ENCODE measurements at places on chromosomes 12 and 14.

DNA sequence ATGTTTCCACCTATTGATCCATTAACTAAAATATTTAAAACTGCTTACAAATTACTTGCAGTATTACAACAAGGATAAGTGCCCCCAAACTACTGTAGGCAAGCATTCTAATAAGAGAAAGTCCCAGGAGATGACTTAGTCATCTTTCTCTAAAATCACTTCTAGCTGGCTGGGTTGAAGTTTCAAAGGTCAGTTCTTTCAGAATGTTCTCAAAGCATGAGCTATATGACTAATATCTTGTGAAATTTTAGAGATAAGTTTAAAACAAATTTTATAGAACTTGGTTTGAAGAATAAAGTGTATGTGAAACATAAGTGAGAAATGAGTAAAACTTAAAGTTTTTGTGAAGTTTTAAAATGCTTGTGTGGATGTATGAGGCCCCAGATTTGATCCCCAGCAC lies 24.3 kb upstream of the OR6J1 start:
- no peak for DNase-seq

GRCh38 chr12:62625228-62625627 lies 158.6 kb downstream of the MON2 start:
- no peak for DNase-seq

- no peak for DNase-seq
Measured at GRCh38 chr14:93375673-93376156, 28.7 kb downstream of the COX8C start.

DNA sequence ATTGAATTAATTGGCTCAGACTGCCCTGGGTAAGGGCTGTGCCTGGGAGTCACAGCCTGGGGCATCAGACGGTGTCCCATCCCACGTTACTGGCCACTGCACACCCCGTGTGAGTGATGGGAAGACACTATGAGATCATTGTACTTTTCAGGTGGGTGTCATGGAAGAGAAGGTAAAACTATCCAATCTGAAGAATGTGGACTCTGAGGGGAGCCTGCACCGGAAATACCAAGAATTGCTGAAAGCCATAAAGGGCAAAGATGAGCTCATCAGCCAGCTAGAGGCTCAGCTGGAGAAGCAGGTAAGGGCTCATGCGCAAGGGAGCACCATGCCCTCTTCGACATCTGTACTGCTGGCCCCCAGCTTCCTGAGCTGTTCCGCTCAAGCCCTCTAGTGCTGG lies 24.0 kb downstream of the PLEKHH1 start:
- no peak for DNase-seq

GRCh38 chr12:17381211-17381610 lies 708.8 kb downstream of the RERGL start:
- no peak for DNase-seq

- DNase-seq = no peak
Measured at GRCh38 chr12:84599539-84599938, 313.1 kb downstream of the SLC6A15 start.

DNA sequence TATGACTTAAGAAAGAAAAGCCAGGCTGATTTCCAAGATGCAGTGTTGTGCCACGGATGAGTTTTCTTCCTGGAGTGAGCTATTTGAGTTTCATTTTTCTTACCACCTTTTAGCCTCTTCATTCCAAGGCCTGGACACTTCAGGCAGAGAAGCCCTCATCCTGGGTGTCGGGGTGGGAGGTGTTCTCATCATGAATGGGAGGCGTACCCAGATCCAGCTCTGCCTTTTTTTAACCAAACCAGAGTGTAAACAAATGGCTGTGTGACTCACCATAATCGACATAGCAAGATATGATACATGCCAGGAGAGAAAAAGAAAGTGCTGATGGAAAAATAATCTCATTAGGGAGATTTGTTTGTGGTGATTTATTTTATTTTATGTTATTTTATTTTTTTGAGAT lies 79.9 kb downstream of the ARF6 start:
- no peak for DNase-seq

DNA sequence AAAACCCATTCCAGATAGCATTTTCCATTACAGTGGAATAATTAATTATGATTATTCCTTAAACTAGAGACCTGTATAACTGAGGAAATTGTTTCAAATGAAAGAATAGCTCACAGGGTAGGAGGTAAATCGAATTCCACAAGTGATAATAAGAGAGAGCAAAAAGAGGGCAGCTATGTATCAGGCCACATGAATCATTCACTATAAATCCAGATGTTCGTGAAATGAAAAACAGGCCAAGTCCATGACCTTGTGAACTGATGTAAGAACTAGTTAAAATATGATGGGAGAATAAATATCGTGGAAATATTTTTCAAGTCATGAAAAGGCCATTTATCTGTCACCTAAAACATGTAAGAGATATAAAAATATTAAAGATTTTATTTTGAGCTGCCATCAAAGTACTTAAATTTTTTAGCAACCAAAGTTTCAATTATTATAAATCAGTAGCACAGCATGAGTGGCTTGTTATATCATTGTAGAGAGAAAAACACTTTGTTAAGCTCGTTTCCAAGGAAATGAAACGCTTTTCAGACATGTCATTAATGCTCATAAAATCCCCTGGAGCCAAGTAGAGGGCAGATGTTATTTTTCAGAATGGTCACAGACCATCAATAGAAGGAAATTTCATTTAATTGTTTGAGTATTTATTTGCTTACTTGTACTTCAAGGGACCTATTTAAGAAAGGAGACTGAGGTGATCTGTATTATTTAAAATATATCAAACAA lies 120.6 kb upstream of the CDKN3 start:
- DNase-seq = no peak

DNA sequence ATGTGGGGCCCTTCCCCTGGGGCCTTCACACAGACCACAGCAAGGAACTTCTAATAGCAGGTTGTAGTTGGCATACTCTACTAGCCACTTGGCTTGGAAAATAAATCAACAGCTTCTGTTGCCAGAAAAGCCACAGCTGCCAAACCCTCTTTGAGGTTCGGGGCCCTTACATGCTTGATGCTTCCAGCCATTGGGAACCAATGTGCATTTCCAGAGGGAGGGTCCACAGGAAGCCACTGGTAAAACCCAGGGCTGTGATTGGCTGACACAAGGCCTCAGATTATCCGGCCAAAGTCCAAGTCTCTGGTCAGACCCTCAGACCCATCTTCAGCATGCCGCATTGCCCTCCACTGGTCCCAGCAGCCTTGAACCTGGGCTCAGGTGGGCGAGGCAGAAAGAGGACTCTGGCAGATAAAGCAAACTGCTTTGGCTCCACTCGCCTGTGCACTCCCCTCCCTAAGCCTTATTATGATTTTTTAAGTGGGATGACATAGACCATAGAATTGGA lies 214.4 kb downstream of the BCL11B start:
- no peak for DNase-seq

- DNase-seq = no peak
Measured at GRCh38 chr12:108551535-108551934, 9.4 kb downstream of the SART3 start.

DNA sequence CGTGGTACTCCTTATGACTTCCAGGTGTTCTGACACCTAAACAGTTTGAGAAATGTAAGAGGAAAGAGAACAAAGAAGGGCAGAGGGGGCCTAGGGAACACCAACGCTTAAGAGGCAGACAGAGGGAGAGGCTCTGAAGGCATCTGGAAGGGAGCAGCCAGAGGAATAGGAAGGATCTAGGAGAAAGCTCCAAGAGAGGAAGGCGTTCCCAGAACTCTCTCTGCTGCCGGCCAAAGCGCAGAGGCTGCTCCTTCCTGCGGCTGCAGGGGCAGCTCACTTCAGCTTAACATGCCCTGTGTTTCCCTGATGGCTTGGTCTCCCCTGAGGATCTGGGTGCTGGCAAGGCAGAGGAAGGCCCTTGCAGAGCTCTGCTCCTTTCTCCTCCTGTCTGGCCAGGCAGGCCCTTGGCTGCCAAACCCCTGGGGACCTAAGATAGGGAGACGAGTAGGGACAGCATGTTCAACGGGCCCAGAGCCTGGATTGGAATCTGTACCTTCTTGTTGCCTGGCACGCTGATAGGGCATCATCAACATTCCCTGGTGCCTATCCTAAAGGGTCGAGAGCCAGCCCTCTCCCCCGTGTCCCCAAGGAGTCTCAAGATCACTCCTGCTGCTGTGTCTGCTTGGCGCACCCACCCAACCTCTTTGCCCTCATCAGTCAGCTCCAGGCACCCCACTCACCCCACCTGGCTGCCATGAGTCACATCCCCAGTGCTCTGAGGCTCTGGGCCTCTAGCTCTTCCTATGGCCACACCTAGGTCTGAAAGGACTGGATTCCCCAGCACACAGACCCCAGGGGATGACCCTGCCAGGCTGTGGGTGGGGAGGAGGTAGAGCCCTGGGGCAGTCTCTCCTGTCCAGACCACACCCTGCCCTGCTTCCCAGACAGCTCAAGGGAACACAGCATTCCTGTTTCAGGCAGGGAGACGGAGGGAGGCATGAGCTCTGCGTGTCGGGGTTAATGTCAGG lies 45.6 kb downstream of the LTBP2 start:
- DNase-seq = no peak

DNA sequence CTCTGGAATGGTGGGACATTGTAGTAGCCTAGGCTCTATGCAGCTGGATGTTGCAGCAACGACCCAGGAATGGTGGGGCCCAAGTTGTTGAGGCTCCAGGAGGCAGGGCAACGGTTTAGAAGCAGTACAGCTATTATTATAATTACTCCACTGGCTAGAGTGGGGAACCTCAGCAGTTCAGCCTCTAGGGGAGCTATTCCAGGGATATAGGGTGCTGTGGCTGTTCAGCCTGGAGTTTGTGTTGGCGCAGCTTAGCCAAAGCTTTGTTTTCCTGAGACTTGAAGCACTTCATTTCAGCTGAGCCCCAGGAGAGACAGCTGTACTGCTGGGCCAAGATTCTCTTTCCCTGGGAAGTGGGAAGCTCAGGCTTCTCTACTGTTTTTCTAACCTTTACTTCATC lies 1023.0 kb upstream of the ATXN7L3B start:
- DNase-seq = no peak

DNA sequence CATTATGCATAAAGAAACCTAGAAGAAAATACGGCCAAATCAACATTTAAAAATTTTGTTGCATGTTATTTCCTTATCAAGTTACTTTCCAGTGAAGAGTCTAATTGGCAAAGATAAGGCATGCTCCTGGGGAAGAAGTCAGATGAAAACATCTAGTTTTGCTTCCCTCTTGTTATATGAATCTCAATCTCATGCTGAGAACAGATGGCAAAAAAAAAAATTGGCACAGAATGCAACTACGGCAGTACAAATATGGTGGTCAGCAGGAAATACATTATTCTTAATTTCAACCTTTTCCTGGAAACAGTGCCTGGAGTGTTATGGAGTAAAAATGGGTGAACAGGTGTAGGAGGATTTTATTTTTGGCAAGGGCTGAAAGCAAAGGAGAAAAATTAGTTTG lies 32.8 kb downstream of the HECTD4 start:
- no peak for DNase-seq

- DNase-seq = no peak
Measured at GRCh38 chr12:85440271-85440670, 160.3 kb downstream of the ALX1 start.

DNA sequence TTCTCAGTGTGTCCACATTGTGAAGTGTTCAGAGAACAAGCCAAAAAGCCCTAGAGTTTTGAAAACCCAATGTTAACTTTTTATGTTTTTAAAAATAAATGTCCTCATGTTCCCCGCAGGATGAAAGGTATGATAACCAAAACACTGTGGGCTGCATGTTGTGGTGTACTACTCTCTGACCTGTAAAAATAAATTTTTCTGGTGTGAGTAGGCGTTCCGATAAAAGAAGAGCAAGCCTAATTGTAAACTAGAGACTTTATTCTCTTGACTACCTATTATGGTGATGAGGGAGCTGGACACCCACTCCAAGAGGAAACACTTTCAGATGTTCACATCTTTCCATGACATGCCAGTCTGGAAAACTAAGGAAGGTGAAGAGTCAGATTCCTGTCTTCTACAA lies 18.2 kb downstream of the PTGER2 start:
- no peak for DNase-seq

GRCh38 chr12:47733142-47733541 lies 7.9 kb upstream of the ENDOU start:
- DNase-seq = no peak

DNA sequence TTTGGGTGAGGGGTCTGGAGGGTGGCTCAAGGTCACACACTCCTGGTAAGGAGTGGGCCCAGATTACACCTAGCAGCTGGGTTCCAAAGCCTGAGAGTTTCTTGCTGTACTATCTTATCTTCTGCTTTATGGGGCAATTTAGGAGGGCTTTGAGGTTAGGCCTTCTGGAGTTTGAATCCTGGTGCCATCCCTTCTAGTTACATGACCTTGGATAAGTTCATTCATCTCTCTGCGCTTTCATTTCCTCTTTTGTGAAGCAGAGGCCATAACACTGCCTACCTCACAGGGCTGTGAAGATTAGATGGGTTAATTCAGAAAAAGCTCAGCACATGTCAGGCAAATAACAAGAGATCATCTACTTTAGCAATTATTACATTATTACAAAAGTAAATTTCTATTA lies 7.4 kb upstream of the KRT77 start:
- no peak for DNase-seq

GRCh38 chr12:60997869-60998378 lies 1262.3 kb upstream of the USP15 start:
- DNase-seq = no peak

DNA sequence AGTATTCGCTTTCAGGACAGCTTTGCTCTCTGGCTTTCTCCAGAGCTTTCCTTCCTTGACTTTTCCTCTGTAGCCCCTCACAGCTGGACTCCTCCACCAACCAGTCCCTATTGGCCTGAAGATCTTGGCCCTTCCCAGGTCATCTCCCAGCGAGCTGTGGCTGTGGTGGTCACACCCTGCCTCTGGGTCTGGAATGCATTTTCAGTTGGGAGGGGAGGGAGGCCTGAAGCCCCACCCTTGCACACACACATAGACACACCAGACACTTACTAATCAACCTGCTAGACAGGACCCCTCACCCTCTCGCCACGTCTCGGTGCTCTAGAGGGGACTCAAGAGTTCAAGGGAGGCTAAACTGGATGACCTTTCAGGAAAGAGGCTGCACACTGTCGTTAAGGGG lies 13.9 kb downstream of the JDP2 start:
- DNase-seq = no peak

GRCh38 chr14:56100556-56100955 lies 17.7 kb upstream of the PELI2 start:
- DNase-seq = no peak

- DNase-seq = no peak
Measured at GRCh38 chr12:87678453-87678852, 350.7 kb downstream of the C12orf50 start.

DNA sequence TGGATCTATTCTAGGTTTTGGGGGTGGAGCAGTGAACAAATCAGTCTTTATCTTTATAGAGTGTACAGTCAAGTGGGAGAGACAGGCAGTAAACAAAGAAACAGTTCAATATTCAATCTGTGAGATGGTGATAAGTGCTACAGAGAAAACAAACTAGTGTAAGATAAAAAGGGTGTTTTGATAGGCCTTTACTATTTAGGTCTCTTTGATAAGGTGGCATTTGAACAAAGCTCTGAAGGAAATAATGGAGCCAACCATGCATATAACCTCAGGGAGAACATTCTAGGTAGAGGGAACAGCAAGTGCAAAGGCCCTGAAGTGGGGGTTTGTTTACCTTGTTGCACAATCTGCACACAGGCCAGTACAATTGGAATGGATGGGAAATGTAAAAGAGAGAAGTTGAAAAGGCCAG lies 47.3 kb downstream of the PTPN11 start:
- DNase-seq = no peak

Data from stimulated activated CD4-positive, alpha-beta T cell treated with anti-CD3 and anti-CD28 coated beads, Interleukin-4, amount 100 ng/mL, for 4 hours (primary cell).